NCI-H460 (cell line): ENCODE measurements at places on chromosomes 7 and 10.

GRCh38 chr10:21702633-21703111 lies 168.6 kb downstream of the MLLT10 start:
- DNase-seq: no peak

- DNase-seq: no peak
Observed at GRCh38 chr10:23173214-23174073, 18.7 kb upstream of the PTF1A start.

- no peak for DNase-seq
Observed at GRCh38 chr7:138204285-138204981, 128.2 kb downstream of the AKR1D1 start.

- DNase-seq: peak; percentile 79
Observed at GRCh38 chr7:149261829-149262617, at the start of gene ZNF783. ZNF783 (plus strand) TSS chr7:149262196; CDS start chr7:149262334, 138 bp downstream.

DNA sequence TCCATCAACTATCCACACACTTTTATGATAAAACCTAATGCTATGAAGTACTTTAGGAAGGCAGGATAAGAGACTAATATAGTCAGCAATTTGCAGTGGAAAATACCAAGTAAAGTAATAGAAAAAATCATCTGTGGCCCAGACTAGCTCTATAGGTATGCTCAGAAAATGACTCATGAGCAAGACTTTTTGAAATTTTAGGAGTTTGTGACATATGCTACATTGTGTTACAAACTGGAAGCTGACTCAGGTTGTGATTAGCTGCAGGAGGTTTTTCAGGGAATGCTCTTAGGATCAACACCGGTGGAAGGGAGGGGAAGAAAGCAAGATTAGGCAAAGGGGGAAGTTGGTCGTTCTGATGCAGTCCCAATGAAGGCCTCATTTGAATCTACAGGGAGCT lies 56.1 kb downstream of the FEZF1 start:
- DNase-seq: no peak

DNA sequence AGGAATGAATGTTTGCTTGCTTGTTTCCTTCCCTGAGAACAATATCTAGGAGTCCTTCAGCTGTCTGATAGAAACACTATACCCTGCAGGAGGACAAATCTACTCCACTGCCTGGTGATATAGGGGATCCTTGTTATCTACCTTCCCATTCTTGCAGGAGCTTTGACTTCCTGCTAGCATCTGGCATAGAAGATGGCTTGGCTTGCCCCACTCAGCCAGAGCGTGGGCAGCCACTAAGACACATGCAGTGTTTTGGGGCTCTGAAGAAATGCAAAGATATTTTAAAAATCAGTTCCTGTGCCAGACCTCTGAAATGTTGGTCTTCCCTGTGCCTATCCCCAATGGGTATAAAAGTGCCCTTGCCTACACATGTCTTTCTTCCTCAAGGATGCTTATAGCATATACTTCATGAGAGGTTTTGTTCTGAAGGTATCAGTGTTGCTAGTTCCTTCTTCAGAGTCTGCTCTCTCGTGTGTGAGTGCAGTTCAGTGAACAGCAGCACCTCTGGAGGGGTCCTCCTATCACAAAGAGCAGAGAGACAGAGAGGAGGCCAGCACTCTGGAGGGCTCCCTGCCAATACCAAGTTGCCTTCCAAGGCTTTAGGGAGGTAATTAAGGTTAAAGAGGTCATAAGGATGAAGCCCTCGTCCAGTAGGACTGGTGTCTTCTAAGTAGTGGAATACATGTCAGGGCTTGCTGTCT lies 149.1 kb upstream of the CALCR start:
- DNase-seq: no peak

DNA sequence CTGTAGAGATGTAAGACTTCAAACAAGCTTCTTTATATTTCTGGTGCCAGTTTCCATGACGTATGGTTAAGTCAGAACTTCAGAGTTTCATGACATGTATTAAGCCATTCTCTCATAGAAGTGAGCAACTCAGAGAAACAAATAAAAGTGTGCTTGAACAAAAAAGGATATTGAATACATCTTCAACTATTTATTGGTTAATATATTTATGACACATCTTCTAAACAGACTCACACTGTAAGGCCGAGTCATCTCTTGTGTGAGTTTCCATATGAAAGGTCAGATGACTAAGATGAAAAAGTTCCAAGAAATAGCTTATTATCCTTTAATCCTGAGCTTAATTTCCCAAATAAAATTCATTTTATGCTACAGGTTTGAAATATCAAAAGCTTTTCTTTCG lies 105.5 kb upstream of the CSTF2T start:
- peak; percentile 8 for DNase-seq

GRCh38 chr10:71685554-71686232 lies 33.9 kb downstream of the C10orf105 start:
- no peak for DNase-seq

GRCh38 chr10:88835910-88836221 lies 15.8 kb downstream of the ANKRD22 start:
- no peak for DNase-seq

GRCh38 chr7:31669461-31669860 lies 17.6 kb upstream of the PPP1R17 start:
- no peak for DNase-seq

DNA sequence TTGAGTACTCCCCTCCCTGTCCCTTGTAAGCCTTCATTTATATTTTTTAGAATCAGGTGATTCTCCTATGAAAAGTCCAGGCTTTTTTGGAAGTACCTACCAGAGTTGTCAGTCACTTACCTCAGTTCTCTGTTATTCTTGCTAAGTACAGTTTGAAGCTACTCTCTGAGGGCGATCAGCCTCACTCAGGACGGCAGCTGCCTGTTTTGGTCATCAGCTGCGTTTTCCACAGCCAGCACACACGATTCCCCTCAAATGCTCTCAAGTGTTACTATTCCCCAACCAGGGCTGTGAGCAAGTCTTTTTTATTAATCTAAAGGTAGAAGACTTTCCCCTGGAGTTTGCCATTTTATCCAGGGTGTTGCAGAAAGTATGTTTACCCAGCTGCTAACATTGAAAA lies 328.6 kb downstream of the SUGCT start:
- DNase-seq: no peak

- no peak for DNase-seq
Observed at GRCh38 chr7:41110186-41110585, 592.7 kb downstream of the INHBA start.

DNA sequence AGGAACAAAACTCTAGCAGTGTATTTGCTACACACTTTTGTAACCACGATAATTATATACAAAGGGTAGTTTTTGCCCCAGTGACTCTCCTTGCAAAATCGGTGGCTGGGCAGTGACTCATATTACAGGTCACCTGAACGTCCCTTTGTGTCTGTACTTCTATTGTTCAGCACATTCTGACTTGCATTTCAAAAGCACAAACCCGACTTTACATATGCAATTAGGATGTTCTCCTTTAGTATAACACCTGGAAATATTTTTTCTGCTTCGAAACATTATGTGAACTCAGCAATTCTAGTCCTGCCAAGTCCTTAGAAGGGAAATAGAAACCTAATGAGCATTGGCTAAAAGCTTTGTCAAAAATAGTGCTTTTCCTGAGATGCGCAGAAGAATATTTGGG lies 6.0 kb downstream of the PRR15 start:
- no peak for DNase-seq

DNA sequence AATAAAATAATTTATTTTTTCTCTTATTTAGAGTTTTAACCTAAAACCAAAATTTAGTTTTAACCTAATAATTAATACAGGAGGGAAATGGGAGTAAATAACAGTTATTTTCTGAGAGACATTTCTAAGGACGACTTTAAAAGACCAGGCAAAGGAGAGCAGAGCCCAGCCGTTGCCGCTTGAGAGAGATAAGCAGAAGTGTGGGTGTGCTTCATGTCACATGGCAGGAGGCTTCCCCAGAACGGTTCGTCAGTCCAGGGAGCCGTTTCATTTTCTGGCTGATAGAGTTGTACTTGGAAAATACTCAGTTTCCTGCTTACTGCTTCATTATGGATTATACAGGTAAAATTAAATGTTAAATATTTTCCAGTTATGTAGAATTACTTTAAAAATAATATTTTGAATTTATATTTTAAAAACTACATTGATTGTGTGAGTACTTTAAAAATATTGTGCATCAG lies 61.4 kb downstream of the ST7 start:
- DNase-seq: peak; percentile 69

DNA sequence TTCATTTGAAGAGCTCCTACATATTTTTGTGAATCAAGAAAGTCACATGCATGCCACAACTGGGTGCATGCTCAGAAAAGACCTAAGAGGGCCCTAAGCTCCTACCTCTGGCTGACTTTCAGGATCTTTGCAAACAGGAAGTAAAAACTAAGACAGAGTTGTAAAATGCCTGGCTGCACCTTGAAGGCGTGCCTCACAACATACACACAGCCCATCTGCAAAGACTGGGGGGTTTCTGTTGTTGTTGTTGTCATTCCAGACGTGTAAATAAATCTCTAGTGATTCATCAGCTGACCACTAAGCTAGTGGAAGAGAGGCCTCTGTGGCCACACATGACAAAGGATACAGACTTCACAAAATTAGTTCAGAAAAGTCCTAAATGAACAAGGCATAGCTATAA lies 31.8 kb downstream of the SMURF1 start:
- DNase-seq: no peak

DNA sequence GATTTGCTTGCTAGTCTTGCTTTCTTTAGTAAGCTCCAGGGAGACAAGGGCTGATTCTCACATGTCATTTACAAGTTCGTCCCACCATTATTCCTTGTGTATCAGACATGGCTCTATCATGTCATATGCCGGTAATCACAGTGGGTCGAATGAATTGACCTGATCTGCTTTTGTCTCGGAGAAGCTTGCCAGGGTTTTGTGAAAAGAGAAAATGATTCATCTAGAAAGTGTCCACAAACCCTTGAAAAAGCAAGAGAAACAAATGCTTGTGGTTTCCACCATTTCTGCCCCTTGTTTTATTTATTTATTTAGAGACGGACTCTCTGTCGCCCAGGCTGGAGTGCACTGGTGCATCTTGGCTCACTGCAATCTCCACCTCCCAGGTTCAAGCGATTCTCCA lies 278.5 kb downstream of the TCF7L2 start:
- DNase-seq: no peak

DNA sequence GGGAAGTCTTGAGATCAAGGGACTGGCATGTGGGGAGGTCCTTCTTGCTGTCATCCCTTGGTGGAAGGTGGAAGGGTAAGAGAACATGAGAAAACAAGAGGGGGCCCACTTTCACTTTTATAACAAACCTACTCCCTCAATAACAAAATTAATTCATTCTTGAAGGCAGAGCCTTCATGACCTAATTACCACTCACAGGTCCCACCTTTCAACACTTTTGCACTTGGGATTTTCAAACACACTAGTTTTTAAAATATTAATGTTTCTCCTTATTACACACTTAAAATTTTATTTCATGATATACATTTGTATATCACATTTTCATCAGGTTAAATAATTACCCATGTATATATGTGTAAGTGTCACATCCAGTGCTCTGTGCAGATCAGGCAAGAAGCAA lies 2.0 kb downstream of the ST7 start:
- no peak for DNase-seq

GRCh38 chr7:133419041-133419440 lies 166.2 kb downstream of the EXOC4 start:
- no peak for DNase-seq

- DNase-seq: no peak
Observed at GRCh38 chr7:124597509-124597908, 168.1 kb downstream of the GPR37 start.

GRCh38 chr10:108454224-108454623 lies 1289.7 kb upstream of the SORCS1 start:
- no peak for DNase-seq

- DNase-seq: no peak
Observed at GRCh38 chr7:87474533-87475358, 734 bp downstream of the ABCB4 start.

DNA sequence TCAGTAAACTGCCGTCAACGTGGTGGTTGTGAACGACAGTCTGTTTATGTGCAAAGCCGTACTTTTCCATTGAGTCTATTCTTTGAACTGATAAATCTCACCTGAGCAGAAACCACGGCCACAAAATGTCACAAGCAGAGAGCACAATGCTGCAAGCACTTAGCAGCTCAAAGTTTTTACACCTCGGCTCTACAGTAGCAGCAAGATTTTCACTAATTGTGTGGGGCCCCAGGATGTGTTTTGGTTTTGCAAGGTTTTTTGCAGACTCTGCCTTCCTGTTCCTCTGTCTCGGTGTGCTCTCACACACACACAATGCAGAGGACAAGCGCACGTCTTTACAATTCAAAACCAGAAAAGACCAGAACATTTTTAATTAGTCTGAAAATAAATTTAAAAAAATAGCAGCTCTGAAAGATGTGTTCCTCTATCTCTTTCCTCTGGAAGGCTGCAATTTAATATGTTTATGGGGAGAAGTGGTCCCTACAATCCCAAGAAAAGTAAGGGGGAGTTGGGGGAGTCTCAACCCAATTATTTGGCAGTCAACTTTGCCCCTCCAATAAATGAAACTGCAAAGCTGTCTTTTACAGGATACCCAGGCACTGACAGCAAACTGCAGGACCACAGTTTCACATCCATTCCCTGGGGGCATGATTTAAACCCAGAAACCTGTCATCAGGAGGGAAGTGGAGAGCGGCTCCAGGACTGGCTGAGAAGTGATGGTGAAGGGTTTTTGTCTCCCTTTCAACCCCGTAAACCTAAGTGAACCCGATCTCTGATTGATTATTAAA lies 73.8 kb upstream of the SFMBT2 start:
- no peak for DNase-seq

DNA sequence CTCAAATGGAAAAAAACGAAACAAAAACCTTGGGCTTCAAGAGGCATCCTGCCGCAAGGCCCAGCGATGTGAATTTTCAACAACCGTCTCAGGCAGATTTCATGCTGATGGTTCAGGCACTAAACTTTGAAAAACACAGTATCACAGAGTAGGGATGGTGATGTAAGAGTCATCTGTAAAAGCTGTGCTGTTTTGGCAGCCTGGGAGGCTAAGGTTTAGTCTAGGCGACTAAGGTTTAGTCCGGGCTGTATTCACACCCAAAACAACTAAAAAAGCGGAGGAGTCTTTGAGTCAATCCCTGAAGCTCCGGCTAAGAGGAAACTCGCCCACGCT lies 420 bp upstream of the MINPP1 start:
- no peak for DNase-seq

GRCh38 chr7:105429746-105430612 lies 41.3 kb upstream of the SRPK2 start:
- peak; percentile 56 for DNase-seq

GRCh38 chr10:114077347-114077746 lies 33.7 kb downstream of the ADRB1 start:
- no peak for DNase-seq

- no peak for DNase-seq
Observed at GRCh38 chr7:128040205-128040604, 9.0 kb upstream of the LRRC4 start.

GRCh38 chr10:55329796-55330195 lies 528.8 kb upstream of the PCDH15 start:
- no peak for DNase-seq
